Stimulated activated CD4-positive, alpha-beta T cell treated with anti-CD3 and anti-CD28 coated beads, TNF-alpha, amount 100 ng/mL, for 1 hour (primary cell): ENCODE measurements at places on chromosomes 3 and 15.

DNA sequence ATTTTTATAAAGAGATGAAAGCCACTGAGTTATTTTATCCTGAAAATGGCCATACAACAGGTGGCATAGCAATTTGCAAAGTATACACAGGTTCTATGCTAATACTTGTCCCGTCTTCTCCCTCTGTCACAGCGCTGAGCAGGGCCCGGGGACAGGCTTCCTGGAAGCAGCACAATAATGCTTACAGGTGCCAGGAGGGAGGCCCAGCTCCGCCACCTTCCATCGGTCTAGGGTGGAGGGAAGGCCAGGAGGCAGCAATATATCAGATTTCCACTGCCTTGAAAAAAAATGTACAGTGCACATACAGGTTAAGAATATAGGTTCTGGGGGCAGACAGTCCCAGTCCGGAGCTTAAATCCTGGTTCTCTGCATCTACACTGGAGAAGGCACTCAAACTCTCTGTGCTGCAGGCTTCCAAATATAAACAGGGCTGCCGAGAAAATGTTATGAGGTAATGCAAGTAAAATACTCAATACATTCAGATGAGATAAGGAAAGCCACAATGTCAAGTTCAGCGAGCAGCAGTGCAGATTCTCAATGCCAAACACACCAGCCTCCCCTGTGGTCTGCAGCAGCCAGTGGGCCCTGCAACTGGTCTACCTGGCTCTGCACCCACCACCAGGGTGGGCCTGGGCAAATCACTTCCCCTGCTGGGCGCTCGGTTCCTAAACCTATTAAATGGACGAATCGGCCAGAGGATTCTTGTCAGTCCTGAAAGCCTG is 189.6 kb downstream of the XXYLT1 start:
- DNase-seq = no peak

GRCh38 chr3:153245661-153246060 is 83.6 kb downstream of the RAP2B start:
- DNase-seq = no peak

- DNase-seq = no peak
Observed at GRCh38 chr3:132432639-132433038, 15.3 kb downstream of the DNAJC13 start.

DNA sequence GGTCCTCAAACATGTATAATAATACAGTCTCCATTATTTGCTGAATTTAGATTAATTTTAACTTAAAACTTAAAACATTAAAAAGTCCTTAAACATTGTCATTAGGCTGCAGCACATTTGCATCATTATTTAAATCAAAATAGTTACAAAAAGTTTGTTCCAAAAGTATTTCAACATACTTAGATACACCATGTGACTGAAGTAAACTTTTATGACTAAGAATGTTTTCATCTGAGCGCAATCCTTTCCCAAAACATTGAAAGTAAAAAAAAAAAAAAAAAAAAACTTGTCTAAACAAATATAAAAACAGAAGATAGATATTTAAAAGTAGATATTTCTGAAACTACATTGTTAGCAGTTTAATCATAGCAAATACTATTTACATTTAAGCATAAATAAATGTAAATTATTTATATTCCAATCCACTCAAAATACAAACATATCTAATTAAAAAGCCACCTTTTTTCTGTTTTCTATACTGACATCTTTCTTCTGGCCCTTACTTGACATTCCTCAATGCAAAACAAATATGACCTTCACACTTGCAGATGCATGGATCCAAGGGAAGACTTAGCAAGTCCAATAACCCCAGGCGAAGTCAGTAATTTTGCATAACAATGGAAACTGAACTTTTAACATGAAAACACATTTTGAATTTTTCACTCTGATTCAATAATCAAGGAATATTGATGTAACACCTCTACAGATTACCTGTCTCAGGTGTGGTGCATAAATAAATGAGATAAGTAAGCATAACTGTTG is 10.3 kb downstream of the FAM227B start:
- no peak for DNase-seq

DNA sequence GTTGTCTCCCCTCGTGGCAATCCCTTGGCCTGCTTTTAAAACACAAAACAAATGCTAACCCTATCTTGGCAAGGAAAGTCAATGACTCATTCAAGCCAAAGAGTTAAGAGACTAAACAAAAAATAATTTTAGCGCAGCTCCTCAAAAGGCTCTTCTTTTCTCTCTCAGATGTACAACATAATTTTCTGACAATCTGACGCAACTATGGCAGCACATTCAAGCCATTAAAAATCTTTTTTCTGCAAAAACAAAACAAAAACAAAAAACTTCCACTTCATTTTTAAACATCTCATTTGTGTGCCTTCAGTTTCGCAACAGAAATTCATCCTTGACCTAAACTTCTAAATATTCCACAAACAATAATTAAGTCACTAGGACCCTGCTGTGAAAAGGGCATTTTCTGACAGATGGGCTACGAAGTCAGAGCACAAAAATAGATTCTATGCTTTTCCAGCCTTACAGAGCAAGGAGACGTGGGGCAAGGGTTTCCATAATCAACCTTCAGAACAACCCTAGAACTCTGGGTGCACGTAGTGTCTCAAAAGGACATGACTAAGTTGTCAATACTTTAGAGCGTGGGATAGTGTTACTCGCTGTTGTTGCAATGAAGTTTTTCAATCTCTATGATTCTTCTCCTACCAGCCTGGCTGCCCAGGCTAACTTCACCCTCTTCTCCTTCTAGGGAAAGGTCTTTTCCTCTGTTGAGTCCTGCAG is 84.3 kb downstream of the MB21D2 start:
- no peak for DNase-seq
